Stimulated activated CD8-positive, alpha-beta memory T cell treated with anti-CD3 and anti-CD28 coated beads, Interleukin-15, amount 100 ng/mL, for 1 hour (primary cell): ENCODE measurements at places on chromosomes 1 and 21.

GRCh38 chr1:8382608-8383505, 64.9 kb downstream of the SLC45A1 start:
- DNase-seq, result no peak

DNA sequence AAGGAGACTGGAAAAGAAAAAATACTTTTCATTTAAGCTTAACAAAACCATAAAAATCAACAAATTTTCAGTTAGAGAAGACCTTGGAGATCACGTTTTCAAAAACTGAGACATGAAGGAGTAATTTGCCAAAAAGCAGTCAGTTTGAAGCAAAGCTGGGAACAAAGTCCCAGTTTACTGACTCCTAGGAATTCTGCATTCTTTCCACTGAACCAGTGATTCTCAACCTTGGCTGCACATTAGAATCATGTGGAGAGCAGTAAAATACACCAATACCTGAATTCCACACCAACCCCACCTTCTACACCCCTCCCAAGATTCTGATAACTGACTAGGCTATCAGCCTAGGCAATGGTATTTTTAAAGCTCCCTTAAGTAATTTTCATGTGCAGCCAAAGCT, 73.5 kb downstream of the PRPF38A start:
- no peak for DNase-seq

GRCh38 chr1:53459321-53460175, at the start of gene DMRTB1:
TSS of gene DMRTB1 (plus strand) at chr1:53459399. CDS start at chr1:53459454, 55 bp downstream.
- no peak for DNase-seq

GRCh38 chr21:31141389-31142000, 103.2 kb upstream of the KRTAP19-8 start:
- DNase-seq, result no peak

DNA sequence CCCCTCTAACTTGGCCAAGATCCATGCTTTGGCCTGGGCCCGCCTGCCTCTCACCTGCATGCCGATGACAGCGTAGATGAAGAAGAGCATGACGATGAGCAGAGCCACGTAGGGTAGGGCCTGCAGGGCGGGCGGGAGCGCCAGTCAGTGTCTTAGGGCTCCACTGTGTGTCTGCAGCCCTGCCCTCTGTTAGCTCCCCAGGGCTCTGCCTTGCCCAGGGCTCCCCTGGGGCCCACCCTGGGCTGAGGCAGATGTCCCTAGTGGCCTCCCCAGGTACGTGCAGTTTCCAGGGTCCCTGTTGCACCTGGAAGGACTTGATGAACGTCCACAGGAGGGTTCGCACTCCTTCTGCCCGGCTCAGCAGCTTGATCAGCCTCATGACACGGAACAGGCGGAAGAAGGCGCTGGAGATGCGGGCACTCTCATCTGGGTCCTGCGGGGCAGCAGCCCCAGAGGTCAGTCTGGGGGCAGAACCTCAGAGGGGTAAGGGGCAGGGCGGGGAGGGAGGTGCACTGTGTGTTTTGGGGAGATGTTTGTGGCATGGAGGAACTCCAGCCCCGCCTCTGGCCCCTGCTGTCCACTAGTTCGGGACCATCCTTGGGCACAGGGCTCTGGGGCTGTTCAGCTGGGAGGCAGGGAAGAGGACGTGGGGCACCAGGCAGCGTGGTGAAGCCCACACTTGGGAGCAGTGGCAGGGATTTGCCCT, 29.8 kb upstream of the KIF21B start:
- no peak for DNase-seq

DNA sequence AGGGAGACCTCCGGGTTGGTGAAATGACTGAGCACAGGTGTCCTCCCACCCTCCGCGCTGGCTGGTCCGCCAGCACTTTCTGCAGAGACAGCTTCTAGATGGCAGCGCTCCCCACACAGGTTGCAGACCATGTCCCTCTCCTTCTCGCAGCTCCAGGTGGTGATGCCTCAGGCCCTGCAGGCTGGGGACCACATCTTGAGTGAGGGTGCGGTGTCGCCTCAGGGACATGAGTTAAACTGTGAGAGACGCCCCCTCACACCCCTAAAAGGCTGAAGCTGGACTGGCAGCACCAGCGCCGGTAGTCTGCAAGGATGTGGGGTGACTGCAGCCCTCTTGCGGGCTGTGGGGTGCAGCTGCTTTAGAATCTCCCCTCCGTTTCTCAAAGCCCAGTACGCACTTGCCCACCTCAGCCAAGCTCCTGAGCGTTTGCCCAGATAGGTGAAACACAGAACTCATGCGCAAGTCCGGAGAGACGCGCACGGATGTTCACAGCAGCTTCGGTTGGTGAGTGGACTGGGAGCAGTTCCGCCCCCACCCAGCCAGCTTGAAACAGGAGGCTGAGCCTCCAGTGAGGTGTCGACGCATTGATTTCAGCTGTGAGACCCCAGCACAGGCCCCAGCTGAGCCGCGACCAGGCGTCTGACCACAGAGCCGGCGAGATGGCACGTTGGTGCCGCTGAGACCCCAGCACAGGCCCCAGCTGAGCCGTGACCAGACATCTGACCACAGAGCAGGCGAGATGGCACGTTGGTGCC, 28.6 kb downstream of the COL6A1 start:
- no peak for DNase-seq

DNA sequence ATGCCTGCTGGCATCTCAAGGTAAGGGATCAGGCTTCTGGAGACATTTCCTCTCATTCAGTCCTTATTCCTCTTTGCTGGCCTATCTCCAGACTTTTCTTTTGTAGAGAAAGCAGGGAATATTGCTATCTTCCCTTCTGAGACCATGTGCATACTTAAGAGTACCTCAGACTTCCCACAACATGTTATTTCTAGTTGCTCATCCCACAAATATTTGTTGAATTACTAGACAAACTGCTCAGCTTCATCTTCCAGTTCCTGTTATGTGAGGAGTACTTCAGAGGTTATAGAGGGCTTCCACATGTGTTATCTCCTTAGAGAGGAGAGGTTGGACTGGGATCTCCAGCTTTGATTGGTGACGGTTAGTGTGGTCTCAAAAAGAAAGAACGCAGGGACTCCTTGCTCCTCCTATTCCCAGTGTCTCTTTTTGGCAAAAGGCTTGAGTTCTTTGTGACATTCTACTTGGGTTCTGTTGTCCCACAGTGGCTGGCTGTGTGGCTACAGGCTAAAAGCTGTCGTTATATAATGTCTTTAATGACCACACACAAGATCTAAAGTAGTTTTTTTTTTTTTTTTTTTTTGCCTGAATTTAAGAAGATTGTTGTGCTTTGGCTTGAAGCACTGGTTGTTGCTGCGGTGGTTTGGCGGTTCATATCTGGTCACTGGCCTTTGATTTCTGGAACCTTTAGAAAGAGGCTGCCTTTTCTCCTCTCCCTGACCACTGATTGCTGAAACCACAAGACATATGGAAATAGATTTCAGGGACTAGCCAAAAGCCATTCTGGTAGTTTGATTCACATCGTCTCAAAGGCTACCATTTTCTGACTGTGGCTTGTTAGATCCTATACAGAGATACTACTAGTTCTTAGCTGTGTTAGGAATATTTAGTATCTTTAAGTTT, 78.7 kb downstream of the FGGY start:
- DNase-seq, result no peak

GRCh38 chr21:42356650-42357049, 5.9 kb upstream of the TFF2 start:
- DNase-seq, result no peak

GRCh38 chr1:18724801-18725200, 94.2 kb downstream of the PAX7 start:
- no peak for DNase-seq

DNA sequence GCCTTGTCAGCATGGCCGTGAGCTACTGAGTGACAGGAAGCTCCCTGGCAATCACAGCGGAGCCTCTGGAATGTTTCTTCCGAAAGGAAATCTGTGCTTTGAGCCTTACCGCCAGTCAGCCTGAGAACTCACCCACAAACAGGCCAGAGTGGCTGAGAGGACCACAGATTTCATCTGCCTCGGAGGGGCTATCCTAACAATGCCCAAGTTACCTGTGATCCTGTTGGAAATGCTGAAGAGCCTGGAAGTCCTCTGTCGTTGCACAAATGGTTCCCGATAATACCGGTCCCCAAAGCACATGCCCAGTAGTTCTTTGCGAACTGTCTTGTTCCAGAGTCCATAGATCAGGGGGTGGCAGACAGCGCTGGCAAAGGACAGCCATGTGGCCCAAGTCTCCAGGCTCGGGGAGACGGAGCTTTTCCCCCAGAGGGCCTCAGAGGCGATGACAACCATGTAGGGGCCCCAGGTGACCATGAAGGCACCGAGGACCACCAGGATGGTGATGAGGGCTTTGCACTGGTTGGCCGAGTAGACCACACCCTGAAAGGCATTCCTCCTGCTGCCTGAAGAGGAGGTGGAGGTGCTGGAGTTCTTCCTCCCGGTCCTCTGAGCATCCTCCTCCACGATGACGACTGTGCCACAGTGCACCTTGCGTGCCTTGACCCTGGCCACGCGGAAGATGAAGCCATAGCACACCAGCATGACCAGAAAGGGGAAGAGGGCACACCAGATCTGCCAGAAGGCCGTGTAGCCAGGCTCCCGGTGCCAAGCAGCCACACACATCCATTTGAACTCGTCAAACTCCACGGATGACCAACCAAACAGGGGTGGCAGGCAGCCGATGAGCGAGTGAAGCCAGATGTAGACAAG, 40.2 kb downstream of the GPR161 start:
- no peak for DNase-seq

GRCh38 chr1:160097151-160097910, 1.1 kb downstream of the IGSF8 start:
- DNase-seq, result no peak

DNA sequence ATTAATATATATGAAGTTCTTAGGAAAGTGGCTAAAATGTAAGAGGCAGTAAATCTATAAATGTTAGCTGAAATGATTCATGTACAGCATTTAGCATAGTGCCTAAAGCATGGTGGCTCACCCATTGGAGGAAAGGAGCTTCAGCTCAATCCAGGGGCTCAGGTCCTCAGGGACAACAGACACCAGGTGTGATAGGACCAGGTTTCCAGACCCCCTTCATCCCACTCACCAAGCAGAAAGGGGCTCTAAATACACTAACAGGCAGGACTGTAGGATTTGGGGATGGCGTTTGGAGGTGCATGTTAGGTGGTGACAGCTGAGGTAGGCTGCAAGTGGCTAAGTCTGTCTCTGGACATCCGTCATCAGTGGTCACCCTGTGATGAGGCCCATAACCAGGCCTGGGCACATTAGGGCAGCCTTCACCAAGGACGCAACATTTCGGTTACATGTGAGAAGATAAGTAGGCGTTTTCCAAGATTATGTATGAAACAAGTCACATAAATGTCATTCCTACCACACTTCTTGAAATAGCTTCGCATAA, 233.1 kb downstream of the C1orf94 start:
- DNase-seq, result no peak

DNA sequence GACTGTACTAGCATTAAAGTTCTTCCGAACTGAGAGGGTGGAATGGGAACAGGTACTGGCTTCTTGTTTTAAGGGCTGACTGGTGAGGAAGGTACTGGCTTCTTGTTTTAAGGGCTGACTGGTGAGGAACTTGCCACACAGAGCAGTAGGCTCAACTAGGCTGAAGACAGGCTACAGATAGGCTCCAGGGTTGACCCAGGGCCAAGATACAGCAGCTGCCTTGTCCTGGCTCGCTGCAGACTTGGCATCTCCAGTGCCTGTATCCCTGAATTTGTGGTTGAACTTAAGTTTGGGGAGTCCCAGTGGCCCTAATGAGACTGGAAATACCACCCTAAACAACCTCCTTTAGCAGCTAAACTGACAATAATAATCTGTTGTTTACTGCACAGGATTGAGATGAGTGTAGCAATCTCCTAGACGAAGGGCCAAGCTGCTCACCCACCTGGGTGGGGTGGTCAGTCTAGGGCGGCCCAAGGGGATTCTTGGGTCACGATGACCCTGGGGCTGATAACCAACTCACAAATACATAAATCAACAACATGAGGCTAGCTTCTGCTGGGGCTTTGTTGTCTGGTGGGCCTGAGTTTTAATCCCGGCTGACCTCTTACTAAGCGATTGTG, 227.1 kb downstream of the DISC1 start:
- no peak for DNase-seq

- no peak for DNase-seq
These were observed 91.5 kb upstream of the ESRRG start for GRCh38 chr1:216814576-216815259.

- no peak for DNase-seq
These were observed 251.5 kb downstream of the BACH1 start for GRCh38 chr21:29550205-29550604.

DNA sequence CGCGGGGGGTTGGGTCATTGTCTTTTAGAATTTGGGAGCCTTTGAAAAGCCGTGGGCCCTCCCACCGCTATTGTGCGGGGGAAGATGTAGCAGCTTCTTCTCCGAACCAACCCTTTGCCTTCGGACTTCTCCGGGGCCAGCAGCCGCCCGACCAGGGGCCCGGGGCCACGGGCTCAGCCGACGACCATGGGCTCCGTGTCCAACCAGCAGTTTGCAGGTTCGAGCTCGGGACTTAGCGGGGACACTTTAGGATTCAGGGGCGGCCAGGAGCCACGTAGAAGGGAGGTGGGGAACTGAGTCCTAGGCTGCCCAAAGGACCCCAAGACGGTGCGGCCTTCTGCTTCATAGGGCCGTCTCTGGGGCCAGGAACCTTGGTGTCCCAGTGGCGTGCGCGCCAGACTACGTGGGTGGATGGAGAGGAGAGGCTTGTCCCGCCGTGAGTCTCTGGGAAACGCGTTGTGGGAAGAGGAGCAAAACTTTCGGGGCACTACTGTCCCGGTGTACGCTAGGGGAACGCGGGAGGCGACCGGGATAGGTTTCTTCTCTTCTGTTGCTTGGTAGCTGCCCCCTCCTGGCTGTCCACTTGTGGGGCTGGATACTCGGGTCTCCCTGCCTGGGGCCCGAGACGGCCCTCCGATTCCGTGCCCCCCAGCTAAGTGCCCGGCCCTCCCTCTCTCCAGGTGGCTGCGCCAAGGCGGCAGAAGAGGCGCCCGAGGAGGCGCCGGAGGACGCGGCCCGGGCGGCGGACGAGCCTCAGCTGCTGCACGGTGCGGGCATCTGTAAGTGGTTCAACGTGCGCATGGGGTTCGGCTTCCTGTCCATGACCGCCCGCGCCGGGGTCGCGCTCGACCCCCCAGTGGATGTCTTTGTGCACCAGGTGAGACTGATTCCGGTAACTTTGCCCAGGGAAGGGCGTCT, at the start of gene LIN28A:
Gene LIN28A, plus strand, starts transcription at position 112 of the 918 bp plus-strand sequence. Its CDS starts 75 bp downstream, at position 187.
- no peak for DNase-seq

DNA sequence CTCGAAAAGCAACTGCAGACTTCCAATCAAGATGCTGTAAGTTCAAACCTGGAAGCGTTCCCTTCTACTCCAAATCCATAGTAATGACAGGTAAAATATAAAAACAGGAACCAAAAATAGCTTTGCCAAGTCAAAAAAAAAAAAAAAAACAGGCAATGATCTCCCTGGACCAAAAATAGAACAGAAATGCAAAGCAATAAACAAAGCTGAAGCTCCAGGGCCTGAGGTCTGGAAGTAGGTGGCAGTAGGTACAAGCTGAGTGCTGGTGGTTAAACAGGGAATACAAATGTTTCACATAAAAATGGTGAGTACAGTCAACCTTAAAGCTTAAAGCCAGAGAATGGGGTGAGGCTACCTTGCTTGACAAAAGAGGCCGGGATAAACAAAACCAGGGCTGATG, 610.8 kb downstream of the SMYD3 start:
- DNase-seq, result no peak
